ENCODE measurements at places on chromosomes 6 and 20.

GRCh38 chr6:47917202-47917601, 135.4 kb downstream of the OPN5 start:
- no peak for DNase-seq

- DNase-seq = no peak
Measured at GRCh38 chr6:136228814-136229213, 21.3 kb downstream of the MTFR2 start.

DNA sequence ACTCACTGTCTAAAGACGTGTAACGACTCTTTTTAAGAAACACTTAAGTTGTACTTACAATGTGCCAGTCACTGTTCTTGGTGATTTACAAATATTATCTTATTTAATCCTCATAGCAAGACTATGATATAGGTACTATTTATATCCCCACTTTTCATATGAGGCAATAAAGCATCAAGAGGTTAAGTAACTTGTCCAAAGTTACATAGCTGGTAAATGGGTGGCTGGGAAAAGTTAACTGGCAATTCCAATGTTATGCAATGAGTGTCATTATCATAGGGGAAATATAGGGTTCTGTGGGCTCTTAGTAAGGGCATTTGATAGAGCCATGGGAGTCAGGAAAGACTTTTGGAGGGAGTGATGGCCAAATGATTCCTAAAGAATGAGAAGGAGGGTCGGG, 21.4 kb upstream of the RIPOR2 start:
- no peak for DNase-seq

- no peak for DNase-seq
Measured at GRCh38 chr6:27742833-27743573, 169.2 kb downstream of the OR2B2 start.

DNA sequence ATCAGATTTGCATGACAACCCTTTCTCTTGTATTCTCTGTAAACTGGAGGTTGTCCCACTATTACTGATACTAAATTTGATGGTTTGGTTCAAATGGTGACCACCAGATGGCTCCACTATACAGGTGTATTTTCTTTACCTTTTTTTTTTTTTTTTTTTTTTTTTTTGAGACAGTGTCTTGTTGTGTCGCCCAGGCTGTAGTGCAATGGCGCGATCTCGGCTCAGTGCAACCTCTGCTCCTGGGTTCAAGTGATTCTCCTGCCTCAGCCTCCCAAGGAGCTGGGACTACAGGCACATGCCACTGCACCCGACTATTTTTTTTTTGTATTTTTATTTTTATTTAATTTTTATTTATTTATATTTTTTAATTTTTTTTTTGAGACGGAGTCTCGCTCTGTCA, 6.6 kb upstream of the WTAP start:
- DNase-seq = peak; percentile 68

DNA sequence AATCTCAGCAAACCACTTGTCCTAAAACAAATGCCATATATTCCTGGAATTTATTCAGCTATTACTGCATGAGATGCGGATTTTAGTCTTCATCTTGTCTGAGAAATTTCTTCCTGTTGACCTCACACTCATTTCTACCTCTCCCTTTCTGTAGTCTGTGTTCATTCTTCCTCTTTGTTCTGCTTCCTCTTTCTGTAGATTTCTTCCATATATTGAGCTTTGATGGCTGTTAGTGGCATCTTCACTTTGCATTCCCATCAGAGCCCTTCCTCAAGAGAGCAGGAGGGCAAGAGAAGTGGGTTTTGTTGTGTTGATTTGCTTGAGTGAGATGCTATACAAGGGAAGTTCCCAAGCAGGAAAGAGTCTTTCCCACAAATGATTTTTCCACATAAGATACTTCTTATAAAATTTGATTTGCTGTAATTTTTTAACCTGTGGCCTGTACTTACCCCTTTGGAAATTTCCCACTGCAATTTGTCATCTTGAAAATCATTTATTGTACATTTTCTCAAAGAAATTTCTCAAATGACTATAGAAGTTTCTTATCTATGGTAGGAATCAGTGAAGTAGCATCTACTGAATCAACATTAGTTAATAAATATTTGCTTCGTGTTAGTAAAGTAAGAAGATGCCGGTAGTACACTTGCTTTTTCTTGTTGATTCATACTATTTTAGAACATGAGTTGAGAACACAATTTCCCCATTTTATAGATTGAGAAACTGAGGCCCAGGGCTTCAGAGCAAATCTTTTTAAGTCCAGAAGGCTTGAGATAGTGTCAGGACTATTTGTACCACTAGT, 43.8 kb downstream of the MAP3K4 start:
- no peak for DNase-seq

- no peak for DNase-seq
Measured at GRCh38 chr6:104601131-104601651, 258.5 kb downstream of the HACE1 start.

DNA sequence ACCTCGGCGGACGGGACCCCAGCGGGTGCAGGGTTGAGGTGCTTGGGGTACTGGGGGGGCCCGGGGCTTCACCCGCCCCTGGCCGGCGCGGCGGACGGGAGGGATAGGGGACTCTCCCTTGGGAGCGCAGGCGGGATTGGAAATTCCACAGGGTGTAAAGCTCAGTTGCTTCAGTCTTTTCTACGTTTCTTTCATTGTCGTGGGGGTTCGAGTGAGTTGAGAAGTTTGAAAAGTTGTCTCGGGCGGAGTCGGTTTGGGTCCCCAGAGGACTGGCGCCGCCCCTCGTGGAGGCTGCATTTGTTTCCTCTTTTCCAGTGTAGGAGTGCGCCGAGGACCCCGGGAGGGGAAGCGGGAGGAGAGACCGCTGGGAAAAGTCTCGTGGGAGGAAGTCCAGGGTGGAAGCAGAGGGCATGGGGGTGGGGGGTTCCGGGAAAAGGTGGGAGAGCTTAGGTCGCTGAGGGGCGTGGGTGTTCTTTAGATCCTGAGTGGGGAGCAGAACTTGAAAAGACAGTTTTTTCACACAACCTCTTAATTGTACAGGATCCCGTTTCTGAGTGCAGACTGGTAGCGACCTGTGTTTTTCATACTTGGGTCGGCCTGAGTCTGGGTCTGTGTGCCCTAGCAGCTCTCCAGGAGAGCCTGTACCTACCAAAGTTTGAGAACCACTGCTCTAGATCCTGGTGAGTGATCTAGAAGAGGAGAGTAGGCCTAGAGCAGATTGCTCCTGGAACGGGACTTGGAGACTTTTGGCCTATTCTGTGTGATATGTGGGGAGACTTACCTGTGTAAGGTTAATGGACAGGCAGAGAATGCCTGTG, 495 bp downstream of the FAM83B start:
- DNase-seq = no peak

GRCh38 chr6:32086661-32087573, 22.2 kb downstream of the TNXB start:
- no peak for DNase-seq

- DNase-seq = no peak
Measured at GRCh38 chr20:40680161-40680959, 8.7 kb downstream of the MAFB start.

- DNase-seq = peak; percentile 86
Measured at GRCh38 chr6:26234421-26235301, 130.3 kb upstream of the BTN3A2 start.

- DNase-seq = no peak
Measured at GRCh38 chr20:8255945-8256632, 124.0 kb downstream of the PLCB1 start.

- DNase-seq = peak; percentile 75
Measured at GRCh38 chr20:63957004-63957689, 931 bp upstream of the UCKL1 start.

- no peak for DNase-seq
Measured at GRCh38 chr20:1998715-1999114, 4.9 kb upstream of the PDYN start.

GRCh38 chr6:75077701-75078100, 128.2 kb downstream of the COL12A1 start:
- DNase-seq = no peak

DNA sequence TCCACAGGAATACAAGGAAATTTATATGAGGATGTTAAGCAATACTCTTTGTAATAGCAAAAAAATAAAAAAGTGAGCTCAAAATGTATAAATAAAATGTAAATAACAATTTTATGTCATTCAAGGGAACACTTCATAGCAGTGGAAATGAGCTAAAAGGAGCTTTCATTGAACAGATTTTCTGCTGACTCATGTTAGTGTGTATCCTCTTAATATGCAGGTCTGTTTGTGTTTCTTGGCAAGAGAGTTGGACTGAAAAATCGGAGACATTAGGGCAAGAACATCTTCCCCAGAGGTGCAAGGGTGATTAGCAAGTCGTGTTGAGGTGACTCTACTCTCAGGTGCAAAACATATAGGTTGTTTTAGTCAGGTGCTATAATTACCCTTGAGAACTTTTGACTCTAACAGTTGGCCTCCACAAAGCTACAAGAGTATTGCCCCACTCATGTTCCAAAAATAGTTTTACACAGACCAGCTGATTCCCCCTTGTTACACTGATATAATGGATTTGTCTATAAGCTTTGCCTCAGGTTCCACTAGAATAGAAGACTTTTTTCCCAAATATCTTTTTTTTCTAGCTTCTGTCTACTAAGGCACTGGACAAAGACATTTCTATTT, 702.9 kb downstream of the TENT5A start:
- DNase-seq = no peak

- no peak for DNase-seq
Measured at GRCh38 chr6:148069256-148069655, 273.4 kb upstream of the SASH1 start.
